NCI-H510A (cell line): ENCODE measurements at places on chromosomes 2 and 18.

DNA sequence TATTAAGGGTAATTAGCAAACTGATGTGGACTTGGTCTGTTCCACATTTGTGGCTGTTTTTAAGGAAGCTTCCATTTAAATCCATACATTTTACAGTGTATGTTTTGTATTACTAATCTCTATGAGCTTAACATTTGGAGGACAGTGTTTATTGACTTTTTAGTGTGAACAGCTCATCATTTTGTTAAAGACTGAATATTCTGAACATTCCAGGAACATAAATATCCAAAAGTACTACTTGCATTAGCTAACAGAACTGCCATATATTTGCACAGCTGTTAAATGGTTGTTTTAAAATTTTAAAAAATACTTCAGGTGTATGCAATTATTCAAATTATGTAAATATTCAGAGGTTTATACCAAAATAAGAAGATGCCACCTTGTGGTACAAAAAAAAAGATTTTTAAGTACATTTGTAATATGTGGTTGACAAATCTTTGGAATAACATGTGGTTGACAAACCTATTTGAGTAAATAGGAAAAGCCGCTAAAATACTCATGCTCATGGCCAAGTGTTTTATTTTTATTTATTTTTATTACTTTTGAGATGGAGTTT, 439.7 kb upstream of the FANCL start:
- DNase-seq: no peak

DNA sequence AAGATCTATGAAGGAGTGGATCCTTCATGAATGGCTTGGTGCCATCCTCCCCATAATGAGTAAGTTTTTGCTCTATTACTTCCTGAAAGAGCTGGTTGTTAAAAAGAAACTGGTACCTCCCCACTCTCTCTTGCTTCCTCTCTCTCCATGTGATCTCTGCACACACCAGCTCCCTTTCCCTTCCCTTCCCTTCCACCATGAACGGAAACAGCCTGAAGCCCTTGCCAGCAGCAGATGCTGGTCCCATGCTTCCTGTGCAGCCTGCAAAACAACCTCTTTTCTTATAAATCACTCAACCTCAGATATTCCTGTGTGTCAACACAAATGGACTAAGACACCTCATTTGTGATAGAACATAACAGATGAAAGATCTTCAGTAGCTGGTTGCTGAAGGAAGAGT, 303.5 kb upstream of the ACVR2A start:
- DNase-seq: no peak

DNA sequence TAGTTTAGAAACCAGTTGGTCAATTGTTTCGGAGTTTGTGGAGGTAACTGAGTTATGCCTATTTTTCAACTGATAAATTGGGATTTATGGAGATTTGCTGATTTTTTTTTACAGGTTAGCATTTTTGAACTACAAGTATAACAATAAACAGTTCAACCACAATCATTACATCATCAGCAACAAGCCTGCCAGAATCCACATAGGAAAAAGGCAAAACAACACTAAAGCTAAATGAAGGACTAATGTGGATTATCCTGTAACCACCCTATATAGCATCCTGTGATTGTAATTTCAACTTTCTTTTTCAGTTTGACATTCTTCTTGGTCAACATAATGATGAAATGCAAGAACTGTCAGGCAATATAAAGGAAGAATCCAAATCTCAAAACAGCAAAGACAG, 76.5 kb downstream of the CCDC102B start:
- DNase-seq: no peak

- DNase-seq: no peak
Measured at GRCh38 chr18:11760498-11761167, 71.6 kb downstream of the GNAL start.

DNA sequence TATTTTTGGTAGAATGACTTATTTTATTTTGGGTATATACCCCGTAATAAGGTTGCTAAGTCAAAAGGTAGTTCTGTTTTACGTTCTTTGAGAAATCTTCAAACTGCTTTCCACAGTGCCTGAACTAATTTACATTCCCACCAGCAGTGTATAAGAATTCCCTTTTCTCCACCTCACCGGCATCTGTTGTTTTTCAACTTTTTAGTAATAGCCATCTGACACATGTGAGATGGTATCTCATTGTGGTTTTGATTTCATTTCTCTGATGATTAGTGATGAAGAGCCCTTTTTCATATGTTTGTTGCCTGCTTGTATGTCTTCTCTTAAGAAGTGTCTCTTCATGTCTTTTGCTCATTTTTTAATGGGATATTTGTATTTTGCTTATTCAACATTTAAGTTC, 215.2 kb upstream of the TFPI start:
- DNase-seq: no peak

DNA sequence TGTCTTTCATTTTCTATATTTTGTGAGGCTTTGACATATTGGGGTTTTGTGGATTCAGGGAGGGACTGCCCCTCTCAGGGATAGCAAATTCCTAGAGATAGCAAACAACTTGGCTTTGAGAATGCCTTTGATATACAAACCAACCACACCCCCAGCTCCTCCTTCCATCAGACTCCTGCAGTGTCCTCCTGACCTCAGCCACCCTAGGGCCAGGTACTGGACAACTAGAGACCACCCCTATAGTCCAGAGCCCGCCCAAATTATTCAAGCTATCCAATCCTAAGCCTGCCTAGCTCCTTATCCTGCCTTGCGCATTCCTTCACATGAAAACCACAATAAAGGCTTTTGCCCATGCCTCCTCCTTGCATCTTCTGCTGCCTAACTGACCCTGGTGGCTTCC, 22.9 kb upstream of the STAM2 start:
- DNase-seq: no peak

DNA sequence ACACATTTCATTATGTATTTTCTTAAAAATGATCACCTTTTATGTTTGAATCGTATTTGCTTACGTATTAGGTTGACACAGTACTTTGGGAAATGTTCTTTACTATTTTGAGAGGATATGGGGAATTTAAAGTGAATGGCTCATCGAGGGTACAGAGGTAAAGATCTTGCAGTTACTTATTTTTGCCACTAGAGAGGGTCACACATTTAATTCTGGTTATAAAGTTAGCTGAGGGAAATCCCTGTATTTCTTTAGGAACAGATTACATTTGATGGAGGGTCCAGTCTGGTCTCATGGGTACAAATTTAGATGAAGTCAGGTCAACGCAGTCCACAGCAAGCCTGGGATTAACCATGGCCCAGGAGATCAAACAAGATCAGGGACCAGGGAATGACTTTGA, 24.5 kb downstream of the DYNC2LI1 start:
- DNase-seq: no peak

DNA sequence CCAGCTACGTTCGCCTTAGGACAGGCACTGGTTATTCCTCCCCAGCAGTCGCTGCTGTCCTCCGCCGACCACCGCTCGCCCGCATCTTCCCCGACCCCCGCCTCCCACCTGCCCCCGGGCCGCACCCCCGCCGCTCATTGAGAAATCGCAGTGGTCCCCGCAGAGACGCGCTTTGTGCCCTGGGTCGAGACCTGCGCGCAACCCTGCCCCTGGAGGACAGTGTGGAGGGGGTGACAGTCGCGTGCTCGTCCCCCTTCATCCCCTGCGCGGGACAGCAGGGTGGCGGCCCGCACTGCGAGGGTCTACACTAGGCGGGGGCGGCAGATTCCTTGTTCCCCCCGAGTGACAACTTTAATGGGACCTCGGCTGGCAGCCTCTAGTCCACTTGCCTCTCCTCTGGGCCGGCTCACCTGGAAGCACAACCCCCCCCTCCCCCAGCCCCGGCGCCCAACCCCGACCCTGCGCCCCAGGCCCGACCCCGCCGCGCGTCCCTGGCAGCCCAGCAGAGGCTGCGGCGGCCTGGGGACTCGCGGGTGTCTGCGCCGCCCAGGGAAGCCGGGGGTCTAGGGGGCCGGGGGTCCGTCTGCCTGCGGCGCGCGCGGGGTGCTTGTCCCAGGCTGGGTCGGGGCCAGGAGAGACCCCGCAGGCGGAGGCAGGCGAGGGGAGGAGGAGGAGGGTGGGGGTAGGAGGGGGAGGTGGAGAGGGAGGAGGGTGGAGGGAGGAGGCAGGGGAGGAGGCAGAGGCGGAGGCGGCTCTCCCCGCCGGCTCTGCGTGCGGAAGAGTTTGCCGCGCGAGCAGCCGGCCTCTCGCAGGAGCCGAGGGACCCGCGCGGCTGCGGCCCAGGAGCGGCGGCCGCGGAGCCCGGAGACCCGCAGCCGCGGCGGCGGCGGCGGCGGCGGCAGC, at the start of gene NPAS2:
Gene NPAS2, plus strand, starts transcription at position 770 of the 903 bp plus-strand sequence. CDS start 84,616 bp downstream, outside the sequence.
- no peak for DNase-seq

DNA sequence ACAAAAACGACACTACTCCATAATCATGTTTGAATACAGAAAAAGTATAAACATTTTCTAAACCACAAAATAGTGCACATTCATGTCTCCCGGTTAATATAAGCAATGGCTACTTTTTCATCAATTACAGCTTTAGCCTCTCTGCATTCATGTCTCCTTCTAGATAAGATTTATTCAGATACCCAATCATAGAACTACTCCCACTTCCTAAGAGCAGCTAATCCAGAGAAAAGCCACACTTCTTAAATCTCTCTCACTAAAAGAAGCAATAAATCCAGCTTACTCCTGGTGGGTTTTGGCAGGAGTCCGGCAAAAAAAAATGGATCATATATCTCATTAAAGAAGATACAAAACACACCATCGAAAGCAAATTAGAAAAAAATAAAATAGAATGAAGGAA, 20.1 kb downstream of the DSEL start:
- DNase-seq: no peak

GRCh38 chr2:113390124-113390849, 47.2 kb upstream of the ZNG1B start:
- no peak for DNase-seq
